ENCODE measurements at places on chromosomes 5 and 9. TPM values are rescaled to one million over a fixed set of nuclear protein-coding genes. Genes with fewer than 3 reads are reported as not detected.

The ADGRV1 gene
- 0.92 TPM for total RNA-seq

The SPINK6 gene
- not detected for total RNA-seq

The NSUN2 gene
- total RNA-seq, result 39.3 TPM

The TLR4 gene
- 8.9 TPM for total RNA-seq

GRCh38 chr5:140302786-140303639 lies at the start of gene PFDN1:
Gene PFDN1, minus strand, starts transcription at chr5:140303101. Its CDS starts 28 bp downstream, at chr5:140303073.
- peak; percentile 93 for DNase-seq

GRCh38 chr9:93266521-93267001 lies 82.6 kb downstream of the WNK2 start:
- no peak for DNase-seq

DNA sequence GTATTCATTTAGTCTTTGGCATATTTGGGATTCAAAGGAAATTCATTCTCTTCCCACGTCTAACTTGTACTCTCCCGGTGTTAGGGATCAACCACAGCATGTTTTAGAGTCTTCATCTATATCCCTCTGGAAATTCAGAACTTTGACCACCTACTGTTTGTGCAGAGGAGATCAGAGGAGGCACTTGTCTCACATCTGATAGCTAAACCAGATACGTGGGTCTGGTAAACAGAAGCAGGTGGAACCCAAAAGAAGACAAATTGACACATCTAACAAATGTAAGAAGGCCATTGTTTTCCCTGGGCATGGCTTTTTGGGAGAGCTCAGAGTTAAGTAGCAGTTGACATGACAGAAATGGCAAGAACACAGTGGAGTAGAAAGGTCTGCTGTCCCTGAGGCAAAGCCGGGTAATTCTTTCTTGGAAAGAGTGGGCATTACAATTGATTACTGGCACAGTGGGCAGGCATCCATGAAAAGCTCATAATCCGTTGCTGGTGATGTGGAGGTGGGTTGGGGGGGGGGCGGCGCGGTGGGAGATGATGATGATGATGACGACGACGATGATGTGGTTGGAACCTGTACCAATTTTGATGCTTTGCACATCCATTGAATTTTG lies 27.5 kb downstream of the PIP5K1B start:
- DNase-seq, result no peak

DNA sequence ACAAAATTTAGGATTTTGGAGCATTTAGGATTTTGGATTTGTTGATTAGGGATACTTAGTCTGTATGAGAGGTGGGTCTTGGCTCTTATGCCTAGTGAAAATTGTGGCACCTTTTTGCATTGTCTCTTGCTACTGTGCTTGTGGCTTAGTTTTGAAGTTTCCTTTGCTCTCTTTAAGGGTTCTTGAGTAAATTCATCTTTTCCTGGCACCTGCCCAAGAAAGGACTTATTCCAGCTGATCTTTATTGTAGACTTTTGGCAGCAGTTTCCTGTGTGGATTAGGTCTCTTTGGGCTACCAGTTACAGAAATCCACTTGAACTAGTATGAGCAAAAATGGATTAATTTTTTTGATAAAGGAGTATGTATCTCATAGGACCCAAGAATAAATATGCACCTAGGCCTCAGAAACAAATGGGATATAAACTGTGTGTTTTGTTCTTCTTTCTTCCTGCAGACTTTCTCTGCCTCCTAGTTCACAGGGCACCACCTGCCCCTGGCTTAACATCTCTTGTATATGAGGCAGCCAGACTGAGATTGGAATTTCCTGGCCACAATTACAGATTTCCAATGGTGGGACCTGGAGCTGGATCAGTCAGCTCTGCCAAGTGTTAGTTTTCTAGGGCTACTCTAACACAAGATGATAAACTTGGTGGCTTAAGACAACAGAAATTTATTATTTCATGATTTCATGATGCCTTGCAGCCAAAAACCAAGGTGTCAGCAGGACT lies 44.6 kb downstream of the FOCAD start:
- DNase-seq, result no peak

- DNase-seq, result no peak
Observed at GRCh38 chr9:73153793-73154227, 2.1 kb downstream of the ANXA1 start.

- no peak for DNase-seq
Observed at GRCh38 chr5:171661143-171661542, 124.5 kb upstream of the SMIM23 start.

- no peak for DNase-seq
Observed at GRCh38 chr5:75672616-75673015, 44.6 kb downstream of the POC5 start.

DNA sequence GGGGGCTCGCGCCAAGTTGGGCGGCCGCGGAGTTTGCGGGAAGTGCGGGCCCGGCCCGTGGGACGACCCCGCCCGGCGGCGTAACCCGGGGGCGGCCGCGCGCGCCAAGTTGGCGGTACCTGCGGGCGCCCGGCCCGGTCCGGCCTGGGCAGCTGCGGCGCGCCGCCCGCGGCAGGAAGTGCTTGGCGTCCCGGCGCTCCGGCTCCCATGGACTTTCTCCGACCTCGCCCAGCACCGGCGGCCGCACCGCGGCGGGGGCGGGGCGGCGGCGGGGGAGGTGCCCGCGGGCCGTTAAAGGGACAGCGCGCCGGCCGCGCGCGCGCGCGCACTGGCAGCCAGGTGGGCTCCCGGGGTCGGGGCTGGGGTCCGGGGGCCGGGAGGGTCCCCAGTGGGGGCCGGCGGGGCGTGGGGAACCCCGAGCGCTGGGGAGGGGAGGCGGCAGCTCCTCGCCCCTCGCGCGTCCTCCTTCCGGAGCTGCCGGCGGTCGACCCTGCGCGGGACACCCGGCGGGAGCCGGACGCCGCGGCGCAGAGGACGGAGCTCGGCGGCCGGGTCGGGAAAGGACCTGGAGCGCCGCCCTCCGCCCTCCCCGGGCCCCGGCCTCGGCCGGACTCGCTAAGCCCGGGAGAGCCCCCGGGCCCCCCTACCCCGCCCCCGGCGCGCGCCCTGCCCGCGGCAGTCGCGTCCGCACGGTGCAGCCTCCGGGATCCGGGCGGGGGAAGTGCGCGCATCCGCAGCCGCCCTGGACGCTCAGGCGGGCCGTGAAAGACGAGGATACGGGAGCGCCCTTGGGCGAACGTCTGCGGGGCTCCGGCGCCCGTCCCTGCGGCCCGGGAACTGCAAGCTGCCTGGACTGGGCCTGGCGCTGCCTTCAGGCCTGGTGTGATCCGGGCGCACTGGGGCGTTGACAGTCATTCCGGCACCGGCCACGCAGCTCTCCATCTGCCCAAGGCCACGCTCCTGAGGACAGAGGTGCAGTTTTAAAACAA lies at the start of gene NACC2:
Gene NACC2, minus strand, starts transcription at position 220 of the 989 bp plus-strand sequence. CDS start 44,768 bp downstream, outside the sequence.
- peak; percentile 71 for DNase-seq

- DNase-seq, result no peak
Observed at GRCh38 chr5:146052780-146053179, 52.6 kb downstream of the PLAC8L1 start.

DNA sequence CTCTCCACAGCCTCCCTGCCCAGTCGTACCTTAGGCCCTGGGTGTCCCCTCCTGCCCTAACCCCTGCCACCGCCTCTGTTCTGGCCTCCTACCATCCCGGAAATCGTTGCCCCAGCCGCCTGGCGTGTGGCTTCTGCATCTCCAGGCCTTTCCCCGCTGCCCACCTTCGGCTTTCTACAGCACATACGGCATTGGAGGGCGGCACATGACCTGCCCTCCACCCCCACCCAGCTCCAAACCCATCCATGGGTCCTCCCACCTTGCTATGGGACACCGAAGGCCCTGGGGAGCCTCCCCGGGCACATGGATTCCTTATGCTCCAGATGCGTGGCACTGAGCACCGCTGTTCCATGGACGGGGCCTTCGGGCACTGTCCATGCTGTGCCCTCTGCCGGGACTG lies 32.0 kb downstream of the FGF18 start:
- DNase-seq, result no peak

DNA sequence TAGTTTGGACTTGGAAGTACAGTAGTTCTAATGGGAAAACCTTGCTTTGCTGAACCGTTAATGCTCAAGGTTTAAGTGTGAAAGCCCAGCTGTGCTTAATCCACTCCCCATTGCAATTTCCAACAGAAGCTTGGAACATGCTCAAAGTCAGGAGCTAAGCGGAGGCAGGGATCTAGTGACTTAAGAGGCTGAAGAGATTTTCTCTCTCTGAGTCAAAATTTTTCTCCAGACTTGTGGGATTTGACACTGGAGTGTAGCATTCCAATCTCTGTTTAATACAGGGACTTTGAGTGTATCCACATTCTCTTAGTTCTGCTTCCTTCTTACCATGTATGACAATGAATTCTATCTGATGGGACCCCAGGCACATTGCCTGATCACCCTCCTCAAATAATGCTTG lies 471.8 kb downstream of the KIF4B start:
- no peak for DNase-seq

DNA sequence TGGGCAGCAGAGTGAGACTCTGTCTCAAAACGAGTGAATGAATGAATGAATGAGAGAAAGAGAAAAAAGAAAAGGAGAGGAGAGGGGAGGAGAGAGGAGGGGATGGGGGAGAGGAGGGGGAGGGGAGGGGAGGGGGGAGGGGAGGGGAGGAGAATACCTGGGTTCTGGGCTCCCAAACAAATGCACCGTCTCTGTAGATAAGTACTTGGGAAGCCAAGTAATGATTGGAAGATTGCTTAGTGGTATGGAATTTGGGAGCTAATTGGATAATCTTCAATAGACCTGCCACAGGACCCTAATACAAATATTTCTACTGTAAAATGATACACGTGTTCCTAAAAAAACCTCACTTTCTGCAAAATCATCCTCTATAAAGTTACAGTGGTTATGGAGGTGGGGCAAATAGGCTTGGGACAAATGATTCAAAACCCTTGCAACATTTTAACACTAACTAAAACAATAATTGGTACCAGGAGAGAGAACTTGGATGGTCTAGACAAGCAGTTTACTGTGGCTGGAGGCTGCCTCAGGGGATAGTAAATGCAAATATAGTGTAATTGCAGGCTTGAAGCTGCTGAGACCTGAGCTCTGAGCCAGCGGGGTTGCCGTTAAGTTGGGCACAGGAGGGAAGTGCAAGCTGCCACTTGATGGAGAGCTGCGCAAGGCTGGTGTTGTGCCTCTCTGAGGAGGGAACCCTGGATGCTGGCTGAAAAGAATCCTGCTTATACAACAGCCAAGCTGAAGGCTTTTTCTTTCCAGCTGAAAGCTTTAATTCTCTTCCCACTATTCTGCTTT lies 3.5 kb downstream of the HEMGN start:
- no peak for DNase-seq

DNA sequence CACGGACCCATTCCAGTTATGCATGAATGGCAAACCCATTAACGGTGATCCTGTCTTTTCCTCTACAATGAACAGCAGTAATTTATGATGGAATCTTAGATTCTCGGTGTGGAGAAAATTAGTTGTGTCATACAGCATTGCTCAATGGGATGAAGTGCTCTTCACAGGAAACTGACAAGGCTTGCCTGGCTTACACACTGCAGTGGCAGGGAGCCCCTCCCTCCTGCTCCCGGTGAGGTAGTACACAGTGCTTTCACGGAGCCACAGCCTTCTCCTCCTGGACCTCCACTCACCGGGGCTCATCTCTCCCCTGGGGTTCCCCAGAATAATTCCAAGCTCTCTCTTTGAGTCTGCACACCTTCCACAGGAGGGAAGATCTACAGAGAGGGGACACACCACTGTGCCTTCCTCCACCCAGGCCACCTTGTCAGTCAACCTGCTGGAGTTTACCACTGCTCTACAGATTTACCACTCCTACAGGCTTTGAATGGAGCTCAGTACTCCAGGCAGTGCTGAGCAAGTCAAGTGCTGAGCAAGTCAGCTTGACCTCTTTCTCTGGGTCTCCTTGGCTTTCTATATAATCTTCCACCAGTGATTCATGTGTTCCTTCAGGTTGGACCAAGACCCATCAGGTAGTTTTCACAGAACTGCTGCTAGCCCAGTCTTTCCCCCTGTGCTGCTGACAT lies 59.1 kb upstream of the TBC1D2 start:
- no peak for DNase-seq

GRCh38 chr5:148826053-148826738 lies at the start of gene ADRB2:
Gene ADRB2, plus strand, starts transcription at chr5:148826611. Its CDS starts 221 bp downstream, at chr5:148826832.
- DNase-seq, result peak; percentile 87

All from ovary (tissue), 10 donors.